NCI-H1092 (cell line): ENCODE measurements at places on chromosomes 2 and 18.

- DNase-seq, result peak; percentile 70
These were observed 459 bp upstream of the EFR3B start for GRCh38 chr2:25041307-25041927.

GRCh38 chr2:200593905-200594304 lies 8.1 kb downstream of the AOX1 start:
- no peak for DNase-seq

DNA sequence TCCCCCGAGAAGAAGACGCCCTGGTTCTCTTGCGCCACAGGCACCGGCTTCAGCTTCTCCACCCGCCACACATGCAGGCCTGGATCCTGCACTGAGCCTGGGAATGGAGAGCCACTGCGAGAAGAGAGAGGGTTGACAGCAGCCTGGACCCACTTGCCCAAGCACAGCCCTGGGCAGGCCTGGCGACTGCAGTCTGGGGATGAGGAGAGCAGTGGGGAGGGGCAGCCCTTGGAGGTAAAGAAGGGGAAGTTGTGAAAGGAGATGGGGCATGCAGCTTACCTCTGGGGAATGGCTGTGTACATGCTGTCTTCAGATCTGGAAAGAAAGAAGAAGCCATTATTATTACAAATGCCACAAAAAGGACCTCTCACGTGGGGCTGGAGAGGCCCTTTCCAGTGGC lies 8.3 kb downstream of the CAPG start:
- no peak for DNase-seq

DNA sequence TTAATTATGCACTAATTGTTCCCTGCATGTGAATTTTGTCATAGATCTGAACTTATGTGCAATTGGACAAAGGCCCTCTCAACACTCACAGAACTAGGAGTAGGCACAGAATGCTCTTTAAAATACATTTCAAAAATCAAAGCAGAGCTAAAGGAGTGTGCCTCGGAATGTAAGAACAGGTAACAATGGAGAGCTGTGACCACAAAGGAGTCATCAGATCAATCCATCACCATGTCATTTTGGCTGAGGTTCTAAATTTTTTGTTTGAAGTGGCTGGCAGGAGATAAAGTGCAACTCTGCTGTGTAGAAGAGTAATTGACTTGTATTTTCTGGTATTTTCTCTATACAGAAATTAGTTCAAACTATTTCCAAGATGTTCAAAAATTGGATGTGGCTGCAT lies 155.4 kb downstream of the NRP2 start:
- no peak for DNase-seq

GRCh38 chr2:235806986-235807750 lies 313.3 kb downstream of the AGAP1 start:
- no peak for DNase-seq

DNA sequence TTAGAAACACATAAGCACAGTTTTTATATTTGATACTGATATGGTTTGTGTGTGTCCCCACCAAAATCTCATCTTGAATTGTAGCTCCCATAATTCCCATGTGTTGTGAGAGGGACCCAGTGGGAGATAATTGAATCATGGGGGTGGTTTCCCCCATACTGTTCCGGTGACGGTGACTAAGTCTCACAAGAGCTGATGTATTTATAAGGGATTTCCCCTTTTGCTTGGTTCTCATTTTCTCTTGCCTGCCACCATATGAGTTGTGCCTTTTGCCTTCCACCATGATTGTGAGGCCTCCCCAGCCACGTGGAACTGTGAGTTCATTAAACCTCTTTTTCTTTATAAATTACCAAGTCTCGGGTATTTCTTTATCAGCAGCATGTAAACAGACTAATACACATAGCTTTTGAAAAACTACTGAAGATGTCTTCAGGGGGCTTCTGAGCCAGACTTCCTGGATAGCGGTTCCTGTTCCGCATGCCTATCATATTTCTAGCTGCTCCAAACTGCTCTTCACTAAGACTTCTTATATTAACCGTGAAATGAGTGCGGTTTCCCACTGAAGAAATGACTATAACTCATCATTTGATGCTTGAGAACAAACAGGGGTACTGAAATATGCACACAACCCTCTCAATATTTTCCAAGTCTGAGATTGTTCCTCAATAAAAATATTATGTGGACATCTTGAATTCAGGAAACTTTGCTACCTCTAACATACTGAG lies 75.8 kb downstream of the SPHKAP start:
- no peak for DNase-seq

GRCh38 chr2:210099940-210100339 lies 71.3 kb downstream of the KANSL1L start:
- no peak for DNase-seq

DNA sequence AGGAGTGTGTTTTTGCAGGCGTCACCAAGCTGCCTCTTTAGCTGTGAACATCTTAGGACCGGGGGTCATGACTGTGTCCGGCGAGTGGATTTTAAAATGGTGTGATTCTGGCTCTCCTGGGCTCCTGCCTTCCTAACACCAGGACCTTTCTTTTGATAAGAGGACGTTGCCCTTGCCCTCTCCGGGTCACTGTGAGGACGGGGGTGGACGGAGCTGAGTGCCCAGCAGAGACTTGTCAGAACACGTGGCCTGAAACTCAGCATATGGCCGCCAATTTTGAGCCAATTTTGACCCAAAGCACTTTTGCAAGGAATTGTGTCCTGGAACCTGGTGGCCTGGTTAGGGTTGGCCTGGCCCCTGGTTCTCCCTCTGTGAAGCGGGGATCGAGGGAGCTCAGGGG lies 40.2 kb downstream of the RTP5 start:
- DNase-seq, result no peak

DNA sequence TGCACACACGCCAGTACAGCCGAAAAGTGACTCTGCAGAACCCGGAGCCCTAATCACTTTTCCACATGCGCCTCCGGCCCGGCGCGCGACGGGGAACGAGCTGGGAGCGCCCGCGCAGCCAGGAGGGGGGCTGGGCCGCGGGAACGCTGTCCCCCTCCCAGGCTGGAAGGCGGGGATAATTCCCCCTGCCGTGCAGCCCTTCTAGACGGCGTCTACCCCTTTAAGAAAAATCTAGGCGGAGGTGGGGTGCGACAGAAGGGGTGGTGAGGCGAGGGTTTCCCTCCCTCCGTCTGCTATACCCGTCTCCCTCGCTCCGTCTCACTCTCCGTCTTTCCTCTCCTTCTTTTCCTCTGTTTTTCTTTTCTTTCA lies 2.4 kb downstream of the CYP26B1 start:
- DNase-seq, result no peak

DNA sequence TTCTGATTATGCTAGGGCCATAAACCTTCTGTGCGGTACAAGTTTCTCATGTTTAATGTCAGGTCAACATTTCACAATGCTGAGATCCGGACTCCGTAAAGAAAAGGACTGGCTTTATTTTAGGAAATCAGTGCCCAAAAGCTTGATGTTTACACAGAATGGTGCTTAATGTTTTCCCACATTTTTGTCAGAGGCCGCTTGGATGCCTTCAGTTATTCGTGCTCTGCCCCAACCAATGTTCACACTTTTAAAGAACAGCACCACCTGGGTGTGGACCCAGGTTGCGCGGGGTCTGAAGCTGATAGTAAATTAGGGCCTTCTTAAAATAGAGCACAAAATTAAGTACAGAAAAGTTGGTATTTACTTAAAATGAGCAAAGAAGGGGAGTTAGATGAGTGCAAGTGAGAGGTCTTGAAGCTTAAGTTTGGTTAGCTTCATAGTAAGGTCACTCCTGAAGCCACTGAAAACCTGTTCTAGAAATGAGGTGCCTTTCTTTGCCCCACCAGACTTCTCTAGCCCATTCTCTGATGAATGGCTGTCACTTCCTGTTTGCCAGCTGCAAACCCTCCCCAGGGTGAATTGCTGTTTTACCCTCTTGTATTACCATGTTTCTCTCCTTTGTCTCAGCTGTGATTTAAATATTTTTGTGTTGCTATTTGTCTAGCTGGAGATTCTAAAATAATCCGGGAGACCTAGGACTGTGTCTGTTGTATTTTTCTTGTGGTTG lies 20.5 kb downstream of the SLC3A1 start:
- no peak for DNase-seq

DNA sequence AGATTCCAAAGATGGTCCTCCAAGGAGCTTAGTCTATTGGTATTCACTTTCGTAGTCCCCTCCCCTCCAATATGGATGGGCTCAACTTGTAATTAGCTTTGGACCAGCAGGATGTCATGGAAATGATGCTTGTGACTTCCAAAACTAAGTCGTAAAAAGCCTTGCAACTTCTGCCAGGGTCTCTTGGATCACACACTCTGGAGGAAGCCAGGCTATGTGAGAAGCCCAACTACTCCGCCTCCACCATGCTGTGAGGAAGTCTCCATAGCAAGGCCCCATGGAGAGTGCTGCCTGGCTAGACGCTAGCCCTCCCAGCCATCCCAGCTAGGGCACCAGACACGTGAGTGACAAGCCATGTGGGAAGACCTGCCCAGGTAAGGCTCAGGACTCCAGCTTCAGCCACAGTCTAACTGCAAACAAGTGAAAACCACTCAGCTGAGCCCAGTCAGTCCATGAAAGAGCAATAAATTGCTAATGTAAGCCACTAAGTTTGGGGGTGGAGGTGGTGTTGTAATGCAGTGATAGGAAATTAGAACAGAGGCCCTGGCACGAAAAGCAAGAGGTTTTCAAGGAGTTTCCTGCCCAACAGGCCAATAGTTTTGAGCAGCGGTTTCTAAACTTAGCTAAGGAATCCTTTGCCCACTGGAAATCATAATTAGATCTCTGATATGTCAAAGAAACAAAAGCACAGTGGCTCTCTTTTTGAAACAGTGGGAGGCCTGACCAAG lies 77.5 kb upstream of the GLI2 start:
- no peak for DNase-seq

GRCh38 chr2:233119123-233119522 lies 59.0 kb downstream of the INPP5D start:
- no peak for DNase-seq

GRCh38 chr2:7692657-7693161 lies 775.5 kb downstream of the RNF144A start:
- peak; percentile 6 for DNase-seq

- no peak for DNase-seq
These were observed 16.4 kb downstream of the CRIM1 start for GRCh38 chr2:36371928-36372391.

DNA sequence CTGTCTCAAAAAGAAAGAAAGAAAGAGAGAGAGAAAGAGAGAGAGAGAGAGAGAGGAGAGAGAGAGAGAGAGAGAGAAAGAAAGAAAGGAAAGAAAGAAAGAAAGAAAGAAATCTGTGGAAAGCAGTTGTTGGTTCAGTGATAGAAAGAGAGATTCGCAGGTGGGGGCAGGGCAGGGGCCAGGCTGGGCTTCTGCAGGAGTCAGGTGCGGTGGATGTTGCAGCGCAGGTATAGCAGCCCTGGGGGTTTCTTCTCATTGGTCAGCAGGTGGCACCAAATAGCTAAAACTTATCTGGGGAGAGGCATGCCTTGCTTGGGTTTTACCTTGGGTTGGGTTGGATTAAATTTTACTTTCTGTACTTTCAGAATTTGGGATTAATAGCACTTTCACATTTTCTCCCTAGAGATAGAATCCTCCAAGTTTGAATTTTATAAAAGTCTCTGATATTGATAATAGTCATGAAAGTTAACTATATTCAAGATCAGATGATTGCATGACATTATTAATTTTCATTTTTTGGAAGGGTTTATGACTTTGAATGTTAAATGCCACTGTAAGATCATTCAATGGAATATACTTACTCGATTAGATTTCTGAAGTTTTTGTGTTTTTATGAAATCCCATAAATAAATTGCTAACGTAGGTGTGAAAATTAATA lies 66.6 kb downstream of the SPTBN1 start:
- peak; percentile 49 for DNase-seq

DNA sequence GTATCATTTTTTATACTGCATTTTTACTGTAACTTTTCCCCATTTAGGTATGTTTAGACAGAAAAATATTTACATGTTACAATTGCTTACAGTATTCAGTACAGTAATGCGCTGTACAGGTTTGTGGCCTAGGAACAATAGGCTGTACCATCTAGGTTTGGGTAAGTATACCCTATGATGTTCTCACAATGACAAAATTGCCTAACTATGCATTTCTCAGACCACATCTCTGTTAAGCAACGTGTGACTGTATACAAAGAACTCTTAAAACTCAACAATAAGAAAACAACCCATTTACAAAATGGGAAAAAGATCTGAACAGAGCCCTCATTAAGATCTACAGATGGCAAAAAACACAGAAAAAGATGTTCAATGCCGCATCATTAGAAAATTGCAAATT lies 29.4 kb downstream of the FAM210A start:
- DNase-seq, result no peak

DNA sequence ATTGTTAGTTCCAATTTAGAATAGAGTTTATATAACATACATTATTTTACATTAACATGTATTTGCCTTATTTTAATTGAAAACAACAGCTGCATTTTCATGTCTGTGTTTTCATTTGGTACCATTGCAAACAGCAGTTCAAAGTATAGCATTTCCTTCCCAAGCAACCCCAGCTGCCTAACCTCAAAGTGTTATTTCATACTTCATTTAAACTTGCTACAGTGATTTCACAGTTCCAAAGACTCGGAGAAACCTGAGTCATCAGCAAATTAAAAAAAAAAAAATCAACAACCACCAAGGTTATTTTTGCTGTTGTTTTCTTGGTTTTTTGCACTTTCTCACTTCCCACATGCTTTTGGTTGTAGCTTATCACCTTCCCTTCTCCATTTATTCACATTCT lies 236.5 kb upstream of the SPHKAP start:
- DNase-seq, result no peak

DNA sequence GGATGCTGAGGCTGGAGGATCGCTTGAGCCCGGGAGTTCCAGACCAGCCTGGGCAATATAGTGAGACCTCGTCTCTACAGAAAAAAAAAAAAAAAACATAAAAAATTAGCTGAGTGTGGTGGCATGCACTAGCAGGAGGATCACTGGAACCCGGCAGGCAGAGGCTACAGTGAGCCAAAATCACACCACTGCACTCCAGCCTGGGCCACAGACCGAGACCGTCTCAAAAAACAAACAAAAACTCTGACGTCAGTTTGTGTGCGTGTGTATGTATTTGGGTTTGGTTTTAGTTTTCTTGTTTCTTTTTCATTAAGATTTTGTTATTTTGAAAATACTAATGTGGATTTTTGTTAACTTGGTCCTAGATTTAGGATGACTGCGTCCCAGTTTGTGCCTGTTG lies 19.0 kb downstream of the CEP68 start:
- no peak for DNase-seq

- DNase-seq, result peak; percentile 36
These were observed 62.2 kb upstream of the RTN4 start for GRCh38 chr2:55112229-55113031.
